ENCODE measurements at places on chromosomes 3 and 15.

GRCh38 chr15:72481015-72481659 lies 7.0 kb downstream of the ARIH1 start:
- no peak for DNase-seq

- DNase-seq = no peak
Observed at GRCh38 chr3:47496892-47497291, 16.6 kb downstream of the ELP6 start.

- no peak for DNase-seq
Observed at GRCh38 chr3:101170062-101170771, 150.2 kb downstream of the IMPG2 start.

- DNase-seq = no peak
Observed at GRCh38 chr15:32671339-32672325, 30.1 kb downstream of the SCG5 start.

GRCh38 chr15:94324117-94324826 lies 92.9 kb downstream of the MCTP2 start:
- peak; percentile 60 for DNase-seq

DNA sequence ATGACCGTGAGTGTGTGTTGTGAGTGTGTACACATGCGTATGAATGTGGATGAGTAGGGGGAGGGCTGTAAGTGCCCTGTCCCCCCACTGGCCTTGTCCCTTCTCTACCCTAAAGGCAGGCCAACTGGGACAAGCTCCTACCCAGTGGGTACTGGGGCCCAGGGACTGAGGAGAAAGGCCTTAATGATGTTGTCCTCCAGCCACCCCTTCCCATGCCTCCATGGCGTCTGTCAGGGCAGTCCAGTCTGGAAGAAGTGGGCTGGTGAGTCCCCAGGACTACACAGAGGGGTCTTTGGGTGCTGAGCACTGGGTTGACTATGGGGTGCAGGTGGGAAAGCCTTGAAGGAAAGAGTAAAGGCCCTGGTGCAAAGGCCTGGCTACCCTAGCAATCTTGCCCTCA lies 16.9 kb upstream of the CORO2B start:
- DNase-seq = no peak

DNA sequence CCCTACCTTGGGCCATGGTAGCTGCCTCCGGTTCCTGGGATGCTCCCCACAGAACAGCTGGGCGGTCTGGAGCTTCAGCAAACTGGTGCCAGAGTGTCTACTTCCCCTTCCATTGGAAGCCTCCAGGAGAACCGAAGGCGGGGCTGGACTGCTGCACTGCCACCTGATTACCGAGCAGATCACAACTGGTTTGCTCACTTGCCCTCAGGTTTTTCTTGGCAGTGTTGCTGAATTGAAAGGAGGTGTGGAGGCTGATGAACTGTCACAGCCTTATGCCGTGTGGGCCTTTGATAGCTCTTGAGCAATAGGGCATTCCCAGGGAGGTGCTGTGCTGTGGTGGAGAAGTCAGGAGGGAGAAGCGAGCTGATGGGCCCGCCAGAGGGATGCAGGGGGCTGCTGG lies at the start of gene TGM5:
Gene TGM5 (minus strand): TSS at position 95 of the 400 bp plus-strand sequence. CDS start 79 bp downstream, at position 16.
- DNase-seq = no peak

- DNase-seq = no peak
Observed at GRCh38 chr3:146249921-146250320, 984 bp downstream of the PLSCR4 start.

DNA sequence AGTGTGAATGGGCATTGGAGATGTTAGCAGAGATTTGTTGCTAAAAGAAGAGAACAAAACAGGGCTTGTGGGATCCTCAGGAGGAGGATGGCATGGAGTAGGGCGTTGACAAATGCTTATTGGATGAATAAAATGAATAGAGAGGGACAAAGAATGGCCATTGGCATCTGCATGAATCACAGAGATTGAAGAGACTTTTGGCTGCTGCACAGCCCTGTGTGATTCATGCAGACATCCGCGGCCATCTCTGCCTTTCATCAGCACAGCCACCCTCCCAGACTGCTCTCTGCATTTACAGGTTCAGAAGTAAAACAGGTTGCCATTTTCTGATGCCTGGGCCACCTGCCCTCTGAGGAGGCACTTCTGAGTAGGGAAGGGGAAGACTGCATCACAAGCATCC lies 397.9 kb downstream of the EPHB1 start:
- no peak for DNase-seq

- peak; percentile 21 for DNase-seq
Observed at GRCh38 chr15:44535523-44536301, 1.2 kb upstream of the EIF3J start.

- DNase-seq = no peak
Observed at GRCh38 chr15:53107855-53108254, 317.7 kb upstream of the ONECUT1 start.

DNA sequence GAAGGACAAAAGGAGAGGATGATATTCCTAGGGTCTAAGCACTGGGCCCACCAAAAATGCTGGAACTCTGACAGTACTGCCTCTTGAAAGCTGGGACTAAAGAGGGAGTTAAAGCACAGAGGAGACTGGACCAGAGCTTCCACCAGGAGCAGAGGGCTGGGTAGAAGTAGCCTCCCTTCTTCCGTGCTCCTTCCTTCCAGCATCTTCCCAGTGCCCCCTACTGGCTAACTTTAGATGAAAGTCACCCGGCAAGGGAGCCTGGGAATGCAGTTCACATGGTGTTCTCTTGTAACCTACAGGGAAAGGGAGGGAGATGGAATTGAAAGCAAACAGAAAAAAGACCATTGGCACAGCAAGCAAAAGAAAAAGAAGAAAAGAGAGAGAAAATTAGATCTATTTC lies 106.1 kb upstream of the COL8A1 start:
- DNase-seq = peak; percentile 60

- DNase-seq = no peak
Observed at GRCh38 chr15:41958002-41958420, 14.3 kb downstream of the EHD4 start.

DNA sequence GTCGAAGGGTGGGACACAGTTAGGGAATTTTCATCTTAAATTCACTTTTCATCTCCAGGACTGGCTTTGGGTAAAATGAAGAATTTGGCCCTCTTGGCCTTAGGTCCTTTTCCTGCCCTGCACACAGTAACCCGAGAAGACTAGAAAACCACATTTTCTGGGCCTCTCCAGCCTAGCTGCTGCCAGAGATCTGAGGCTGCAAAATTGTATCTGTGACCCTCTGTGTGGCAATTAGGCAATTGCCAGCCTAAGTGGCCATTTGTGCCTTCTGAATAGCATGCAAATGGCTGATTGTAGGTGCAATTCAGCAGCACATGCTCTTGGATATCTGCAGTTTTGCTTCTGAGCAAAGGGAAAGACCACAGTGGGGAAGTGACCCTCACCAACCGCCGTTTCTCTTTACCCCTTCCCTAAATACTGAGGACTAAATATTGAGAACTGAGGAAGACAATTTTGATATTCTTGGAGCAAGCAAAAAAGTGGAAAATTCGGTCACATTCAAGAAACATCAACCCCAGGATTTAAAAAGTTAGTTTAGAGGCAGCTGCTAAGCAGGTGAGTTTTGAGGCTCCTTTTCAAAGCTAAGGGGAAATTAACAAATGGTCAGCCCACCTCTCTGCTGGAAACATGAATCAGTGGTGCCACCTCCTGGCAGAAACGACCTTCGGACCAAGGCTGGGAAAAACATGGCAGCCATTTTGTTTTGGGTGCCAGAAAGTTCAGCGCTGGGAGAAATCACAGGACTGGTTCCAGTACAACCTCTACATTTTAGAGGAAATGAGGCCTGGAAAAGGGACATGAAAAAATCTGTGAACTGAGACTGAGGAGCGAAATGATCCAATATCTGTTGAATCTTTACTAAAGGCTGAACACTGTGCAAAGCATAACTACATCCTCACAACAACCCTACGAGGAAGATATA lies 56.6 kb upstream of the PRTG start:
- DNase-seq = peak; percentile 53

DNA sequence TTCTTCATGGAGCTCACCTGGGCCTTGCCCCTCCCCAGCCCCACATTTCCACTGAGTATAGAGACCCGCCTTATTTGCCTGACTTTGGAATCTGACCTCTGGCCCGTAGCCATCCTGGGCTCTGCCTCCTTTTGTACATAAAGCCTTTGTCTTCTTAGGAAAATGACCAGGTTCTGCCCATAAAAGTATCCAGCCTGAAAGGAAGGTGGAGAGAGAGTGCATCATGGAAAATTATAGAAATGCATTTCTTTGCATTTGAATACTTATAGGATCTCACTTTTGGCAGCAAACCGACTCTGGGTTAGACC lies 3.6 kb upstream of the SH2D7 start:
- DNase-seq = no peak

DNA sequence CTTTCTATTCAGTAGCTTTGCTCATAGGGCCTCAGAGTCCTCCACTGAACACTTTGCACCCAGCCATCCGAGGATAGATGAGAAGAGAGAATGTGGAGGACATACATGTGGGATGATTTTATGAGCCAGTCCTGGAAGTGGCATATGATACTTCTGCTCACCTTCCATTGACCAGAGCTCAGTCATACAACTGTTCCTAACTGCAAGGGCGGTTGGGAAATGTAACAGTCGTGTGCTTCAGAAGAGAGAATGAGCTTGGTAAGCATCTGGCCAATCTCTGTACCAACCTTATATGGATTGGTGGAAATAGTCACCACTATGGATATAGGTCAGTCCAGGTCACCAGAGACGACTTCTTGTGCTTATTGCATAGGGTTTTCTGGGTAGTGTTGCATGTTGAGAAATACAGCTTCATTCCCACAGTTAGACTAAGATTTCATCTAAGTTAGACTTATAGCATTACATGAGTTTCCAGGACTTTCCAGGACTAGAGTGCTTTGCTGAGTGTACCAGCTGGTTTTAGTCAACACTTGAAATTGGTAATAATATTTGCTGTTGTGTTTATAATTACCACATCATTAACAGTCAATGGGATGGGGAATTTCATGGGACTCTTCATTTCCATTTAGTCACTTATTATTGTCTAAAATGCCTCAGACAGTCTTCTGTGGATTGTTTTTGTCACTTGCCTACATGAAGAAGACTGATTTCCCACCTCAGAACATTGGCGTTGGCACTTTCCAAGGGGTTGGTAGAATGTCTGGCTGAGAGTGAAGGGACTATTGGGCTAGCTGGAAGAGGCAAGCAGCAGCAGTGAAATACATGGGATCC lies 214.5 kb upstream of the ROPN1 start:
- no peak for DNase-seq

GRCh38 chr3:170622369-170623159 lies 36.7 kb upstream of the SLC7A14 start:
- DNase-seq = no peak

GRCh38 chr3:135166266-135166825 lies 371.3 kb downstream of the EPHB1 start:
- no peak for DNase-seq

GRCh38 chr3:191282251-191283185 lies 46.7 kb upstream of the CCDC50 start:
- DNase-seq = no peak

- DNase-seq = no peak
Observed at GRCh38 chr15:82186161-82186560, 76.4 kb downstream of the EFL1 start.

DNA sequence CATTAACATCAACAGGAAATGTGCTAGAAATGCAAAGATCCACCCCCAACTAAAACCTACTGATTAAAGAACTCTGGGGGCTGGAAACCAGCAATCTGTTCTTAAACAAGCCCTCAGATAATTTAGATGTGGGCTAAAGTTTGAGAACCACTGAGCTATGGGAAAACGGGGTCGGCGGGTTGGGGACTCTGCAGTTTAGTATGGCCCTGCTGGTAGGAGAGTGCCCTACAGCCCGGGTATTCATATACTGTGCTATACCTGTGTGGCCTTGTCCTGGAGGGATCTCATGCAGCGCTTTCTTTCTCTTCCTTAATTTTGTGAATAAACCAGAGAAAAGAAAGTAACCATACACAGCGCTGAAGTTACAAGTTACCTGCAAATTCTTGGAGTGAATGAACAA lies 189.7 kb upstream of the GBE1 start:
- DNase-seq = no peak

GRCh38 chr3:188697127-188697526 lies 474.6 kb upstream of the TPRG1 start:
- DNase-seq = no peak

GRCh38 chr3:36172699-36173098 lies 207.6 kb upstream of the STAC start:
- DNase-seq = peak; percentile 9

DNA sequence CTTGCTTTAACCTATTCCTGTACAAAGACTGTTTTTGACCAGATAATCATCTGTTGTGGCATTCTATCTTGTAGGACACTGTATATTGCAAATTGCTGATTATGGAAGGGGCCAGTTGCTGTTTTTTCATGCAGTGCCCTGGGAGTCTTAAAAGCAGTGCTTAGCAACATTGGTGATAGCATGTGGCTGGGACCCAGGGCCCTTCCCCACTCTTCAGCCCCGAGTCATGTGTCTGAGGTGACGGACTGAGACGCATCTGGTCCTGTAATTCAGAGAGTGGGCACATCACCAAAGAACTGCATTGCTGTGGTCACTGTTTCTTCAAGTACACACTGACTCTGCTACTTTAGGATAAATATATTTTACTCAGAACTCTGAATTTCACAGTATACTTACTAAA lies 63.4 kb downstream of the SNRK start:
- no peak for DNase-seq

GRCh38 chr3:89246326-89246725 lies 138.9 kb downstream of the EPHA3 start:
- no peak for DNase-seq

GRCh38 chr3:54941690-54942362 lies 14.0 kb upstream of the LRTM1 start:
- no peak for DNase-seq

DNA sequence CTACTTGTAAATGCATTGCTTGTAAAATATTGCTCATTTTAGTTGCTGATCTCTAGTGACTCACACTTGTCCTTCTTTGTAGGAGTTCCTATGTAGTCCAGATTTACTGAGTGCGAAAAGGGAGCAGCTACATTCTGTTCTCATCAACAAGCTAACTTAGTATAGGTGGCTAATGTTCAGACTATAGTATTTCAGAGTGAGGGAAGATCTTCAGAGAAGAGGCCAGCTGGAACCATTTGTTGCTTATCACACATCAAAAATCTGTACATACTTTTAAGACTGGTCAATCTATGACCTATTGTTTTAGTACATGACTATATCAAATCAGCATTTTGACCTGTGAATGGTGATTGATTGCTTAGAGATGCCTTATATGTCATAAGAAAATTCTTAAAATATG lies 71.3 kb upstream of the THSD4 start:
- no peak for DNase-seq

GRCh38 chr3:123093696-123094095 lies 26.9 kb downstream of the PDIA5 start:
- DNase-seq = no peak

Measured in urothelium cell line (cell line).